ENCODE measurements at places on chromosomes 16 and 17.

DNA sequence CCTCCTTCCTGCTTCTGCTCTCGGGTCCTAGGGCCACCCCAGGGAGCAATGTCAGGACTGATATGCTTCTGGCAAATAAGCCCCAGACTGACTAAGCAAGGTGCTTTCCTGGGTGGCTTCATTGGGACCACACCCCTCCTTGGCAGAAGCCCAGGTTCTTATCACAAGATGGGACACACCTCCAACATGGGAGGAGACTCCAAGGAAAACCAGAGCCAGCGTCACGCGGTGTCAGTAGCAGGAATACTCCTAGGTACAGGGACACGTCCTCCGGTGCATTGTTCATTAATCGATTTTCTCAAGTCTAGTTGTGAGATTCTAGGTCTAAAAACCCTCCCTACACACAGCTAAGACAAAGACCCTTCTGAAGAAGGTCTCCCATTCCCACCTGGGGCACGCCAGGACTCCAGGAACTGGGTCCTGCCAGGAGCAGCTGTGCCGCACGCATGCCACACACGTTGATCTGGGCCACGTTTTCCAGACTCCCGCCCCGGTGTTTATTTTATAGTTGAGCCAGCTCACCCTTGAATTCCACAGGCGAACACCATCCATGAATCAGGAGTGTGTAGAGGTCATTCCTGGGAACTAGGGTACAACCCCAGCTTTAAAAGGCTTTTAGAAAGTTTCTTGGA is 30.8 kb downstream of the FA2H start:
- DNase-seq = no peak

DNA sequence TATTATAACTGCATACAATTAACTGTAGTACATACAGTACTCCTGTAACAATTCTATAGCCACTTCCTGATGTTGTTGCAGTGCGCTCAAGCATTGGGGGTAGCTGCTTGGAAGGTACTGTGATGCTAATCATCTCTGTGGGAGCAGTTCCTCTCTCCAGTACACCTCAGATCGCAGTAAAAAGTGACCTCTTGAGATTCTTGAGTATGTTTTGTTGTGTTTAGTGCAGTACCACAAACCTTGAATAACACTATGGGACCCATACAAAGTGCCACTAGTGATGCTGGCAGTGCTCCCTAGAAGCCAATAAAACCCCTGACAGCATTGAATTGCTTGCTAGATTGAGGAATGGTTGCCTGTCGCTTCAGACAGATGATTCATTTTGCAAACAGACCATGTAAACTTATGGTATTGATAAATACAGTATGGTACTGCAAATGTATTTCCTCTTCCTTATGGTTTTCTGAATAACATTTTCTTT is 193.0 kb downstream of the SPECC1 start:
- no peak for DNase-seq

DNA sequence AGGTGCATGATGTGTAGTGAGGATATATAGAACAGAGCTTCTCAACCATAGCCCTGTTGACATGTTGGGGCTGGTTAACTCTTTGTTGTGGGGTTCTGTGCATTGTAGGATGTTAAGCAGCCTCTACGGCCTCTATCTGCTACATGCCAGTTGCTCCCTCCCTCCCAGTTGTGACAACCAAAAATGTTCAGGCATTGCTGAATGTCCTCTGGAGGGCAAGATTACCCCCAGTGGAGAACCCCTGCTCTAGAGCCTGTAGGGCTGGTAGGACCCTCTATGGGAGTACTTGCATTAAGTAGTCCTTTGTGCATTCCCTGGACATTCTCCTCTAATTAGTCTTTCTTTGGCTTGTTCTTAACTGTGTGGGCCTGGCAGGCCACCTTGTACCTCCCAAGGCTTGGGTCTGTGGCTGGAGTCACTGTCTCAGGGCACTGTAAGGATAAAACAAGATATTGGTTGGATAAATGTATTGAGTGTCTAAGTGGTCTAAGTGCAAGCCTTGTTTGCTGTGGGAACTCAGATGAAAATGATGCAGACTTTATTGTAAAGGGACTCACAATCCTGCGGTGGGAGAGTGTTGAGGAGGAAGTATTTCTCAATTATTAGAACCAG is 19.8 kb upstream of the MYO1D start:
- no peak for DNase-seq

- peak; percentile 95 for DNase-seq
Observed at GRCh38 chr17:76141212-76142038, at the start of gene FOXJ1. Gene FOXJ1, minus strand, starts transcription at chr17:76141245. Its CDS starts 850 bp downstream, at chr17:76140395.

DNA sequence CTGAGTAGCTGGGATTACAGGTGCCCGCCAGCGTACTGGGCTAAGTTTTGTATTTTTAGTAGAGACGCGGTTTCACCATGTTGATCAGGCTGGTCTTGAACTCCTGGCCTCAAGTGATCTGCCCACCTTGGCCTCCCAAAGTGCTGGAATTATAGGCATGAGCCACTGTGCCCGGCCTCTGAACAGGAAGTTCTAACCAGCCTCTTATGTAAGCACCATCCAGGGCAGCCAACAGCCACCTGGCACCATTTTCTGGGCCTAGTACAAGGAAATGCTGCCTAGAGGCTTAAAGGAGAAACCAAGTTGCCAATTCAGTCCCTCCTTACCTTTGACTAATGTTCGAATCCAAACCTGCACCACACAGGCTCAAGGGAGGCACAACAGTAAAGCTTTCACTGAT is 8.5 kb upstream of the SLC39A11 start:
- no peak for DNase-seq

DNA sequence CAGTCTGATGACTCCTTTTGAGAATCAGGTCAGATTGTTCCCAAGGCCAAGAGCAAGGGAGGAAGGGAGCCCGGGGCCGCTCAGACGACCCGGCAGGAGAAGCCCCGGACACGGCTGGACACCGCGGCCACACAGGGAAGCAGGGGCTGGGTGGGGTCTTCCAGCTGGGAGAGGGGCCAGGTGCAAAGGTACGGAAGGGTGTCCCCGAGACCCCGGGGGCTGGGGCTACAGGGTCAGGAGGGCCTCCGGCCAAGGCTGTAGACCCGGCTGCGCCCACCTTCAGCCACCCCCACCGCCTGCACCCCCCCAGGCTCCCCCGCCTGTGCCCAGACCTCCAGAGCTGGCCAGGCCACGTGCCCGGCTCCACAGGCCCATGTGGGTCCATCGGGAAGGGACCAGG is 21.9 kb upstream of the C1QTNF8 start:
- DNase-seq = no peak

GRCh38 chr17:50949128-50949988 is 83.2 kb upstream of the TOB1 start:
- no peak for DNase-seq

DNA sequence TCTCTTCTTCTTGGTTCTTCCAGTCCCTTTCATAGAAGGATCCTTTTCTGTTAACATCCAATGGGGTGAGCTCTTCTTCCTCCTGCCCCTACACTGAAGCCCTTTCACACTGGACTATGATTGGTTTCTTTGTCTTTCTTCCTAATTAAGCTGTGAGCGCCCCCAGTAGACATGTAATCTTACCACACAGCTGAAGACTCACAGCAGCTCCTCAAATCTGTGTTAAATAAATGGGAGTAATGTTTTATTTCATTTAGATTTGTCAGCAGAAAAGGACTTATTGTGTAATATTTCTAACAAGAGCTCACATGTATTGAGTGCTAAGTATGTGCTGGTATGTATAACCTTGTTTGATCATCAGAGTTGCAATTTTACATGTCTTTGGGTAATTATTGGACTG is 55.7 kb downstream of the TOX3 start:
- DNase-seq = no peak

DNA sequence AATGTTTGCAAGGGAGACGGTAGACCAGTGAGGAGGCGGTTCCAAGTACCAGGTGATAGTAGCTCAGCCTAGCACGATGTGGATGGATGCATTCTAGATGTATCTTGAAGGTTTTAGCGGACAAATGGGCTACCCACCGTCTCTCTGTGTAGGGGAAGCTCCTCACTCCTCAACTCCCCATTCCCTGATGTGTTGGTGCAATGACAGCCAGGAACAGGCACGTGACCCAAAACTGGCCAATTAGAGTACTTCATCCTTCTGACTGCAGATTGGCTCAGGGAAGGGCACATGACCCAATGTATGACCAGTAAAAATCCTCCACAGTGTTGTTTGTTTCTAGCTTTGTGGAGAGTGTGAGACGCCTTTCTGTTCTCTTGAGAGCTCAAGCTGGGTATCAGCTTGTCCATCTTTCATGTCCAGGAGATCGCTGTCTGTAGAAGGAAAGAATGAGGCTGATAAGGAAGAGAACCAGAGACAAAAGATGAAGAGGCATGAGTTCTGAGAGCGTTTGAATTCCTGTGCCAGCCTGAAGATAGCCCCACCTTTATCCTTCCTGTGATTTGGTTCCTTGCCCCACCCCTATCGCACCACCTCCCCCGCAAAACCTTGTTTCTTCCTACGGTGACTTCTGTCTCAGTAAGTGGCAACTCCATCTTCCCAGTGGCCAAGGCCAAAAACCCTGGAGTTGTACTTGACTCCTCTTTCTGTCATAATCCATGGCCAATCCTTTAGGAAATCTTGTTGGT is 2.3 kb upstream of the BORCS6 start:
- peak; percentile 83 for DNase-seq

DNA sequence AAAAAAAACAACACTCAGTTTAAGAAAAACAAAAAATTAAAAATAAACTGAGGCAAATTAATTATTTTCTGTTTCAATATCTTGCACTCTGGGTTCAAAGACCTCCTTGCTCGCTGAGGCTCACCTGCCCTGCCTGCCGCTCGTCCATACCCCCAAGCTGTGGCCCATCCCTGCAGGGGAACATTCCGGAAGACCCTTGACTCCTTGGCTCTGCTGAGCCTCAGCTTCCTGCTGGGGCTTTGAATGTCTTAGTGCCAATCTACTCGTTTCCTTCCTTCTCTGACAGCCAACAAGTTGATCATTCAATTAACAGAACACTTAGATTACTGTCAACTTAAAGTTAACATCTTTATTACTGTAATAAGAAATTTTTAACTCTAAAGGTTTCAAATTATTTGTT is 24.3 kb downstream of the G6PC1 start:
- DNase-seq = no peak

DNA sequence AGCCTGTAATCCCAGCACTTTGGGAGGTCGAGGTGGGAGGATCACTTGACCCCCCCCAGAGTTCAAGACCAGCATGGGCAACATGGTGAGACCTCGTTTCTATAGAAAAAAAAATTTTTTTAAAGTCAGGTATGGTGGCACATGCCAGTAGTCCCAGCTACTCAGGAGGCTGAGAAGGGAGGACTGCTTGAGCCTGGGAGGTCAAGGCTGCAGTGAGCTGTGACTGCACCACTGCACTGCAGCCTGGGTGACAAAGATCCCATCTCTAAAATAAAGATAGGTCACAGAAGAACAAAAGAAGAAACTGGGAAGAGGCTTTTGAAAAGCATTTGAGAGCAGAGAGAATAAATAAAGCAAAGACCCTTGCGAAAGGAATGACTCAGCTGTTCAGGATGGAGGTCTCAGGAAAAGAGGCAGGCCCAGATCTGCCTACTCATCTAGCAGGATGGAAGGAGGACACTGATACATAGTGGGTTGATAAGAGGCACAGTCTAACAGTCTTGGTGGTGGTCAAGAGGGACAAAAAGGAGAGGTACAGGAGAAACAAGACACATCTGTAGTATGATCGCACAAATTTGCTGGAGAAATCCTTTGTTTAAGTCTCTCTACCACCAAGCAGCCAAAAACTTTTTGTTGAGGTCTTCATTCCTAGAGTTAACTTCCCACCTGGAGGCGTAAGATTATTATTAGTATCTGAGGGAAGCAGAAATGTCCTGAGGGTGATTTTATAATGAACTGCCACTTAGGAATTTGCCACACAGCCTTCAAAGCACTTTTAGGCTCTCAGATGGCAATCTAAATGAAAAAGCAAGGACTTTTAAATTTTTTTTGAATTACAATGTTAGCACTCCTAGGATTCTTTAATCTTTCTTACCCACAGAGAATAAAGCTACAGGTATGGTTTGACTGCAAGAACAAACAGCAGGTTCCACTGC is 17.6 kb downstream of the ZSWIM7 start:
- no peak for DNase-seq

DNA sequence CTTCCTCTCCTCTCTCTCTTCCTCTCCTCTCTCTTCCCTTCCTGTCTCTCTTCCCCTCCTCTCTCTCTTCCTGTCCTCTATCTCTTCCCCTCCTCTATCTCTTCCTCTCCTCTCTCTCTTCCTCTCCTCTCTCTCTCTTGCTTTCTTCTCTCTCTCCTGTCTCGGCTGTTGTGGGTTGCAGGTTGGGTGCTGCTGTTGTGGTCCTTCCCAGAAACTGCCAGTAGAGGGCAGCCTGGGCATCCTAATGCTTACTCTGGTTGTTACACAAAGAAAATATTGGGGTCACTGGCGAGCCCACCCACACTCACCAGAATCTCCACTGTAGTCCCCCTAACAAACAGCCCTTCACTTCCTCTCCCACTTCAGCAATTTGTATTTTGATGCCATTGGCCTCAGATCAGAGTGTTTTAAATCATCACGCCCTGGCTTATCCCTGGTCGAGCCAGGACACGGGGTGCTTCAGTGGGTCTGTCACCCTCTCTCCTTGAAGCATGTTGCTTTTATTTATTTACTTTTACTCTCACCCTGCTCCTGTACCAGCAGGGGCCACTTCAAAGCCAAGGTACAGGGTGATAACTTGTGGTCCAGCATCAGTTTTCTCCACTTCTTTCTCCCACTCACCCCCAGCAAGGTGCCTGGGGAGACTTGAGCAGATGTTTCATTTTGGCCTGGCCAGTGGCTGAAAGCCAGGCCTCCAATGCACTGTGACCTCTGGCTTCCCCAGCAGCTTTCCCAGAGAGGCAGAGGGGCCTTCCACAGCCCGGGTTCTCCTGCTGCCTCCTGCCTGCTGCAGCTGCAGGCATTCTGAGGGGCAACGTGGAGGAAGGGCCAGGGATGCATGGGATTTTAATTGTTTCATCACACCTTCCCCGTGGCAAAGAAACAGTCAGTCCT is 4.7 kb upstream of the MMP15 start:
- peak; percentile 60 for DNase-seq

- DNase-seq = no peak
Observed at GRCh38 chr17:81931557-81932332, 4.2 kb upstream of the MAFG start.

GRCh38 chr16:12132290-12132689 is 155.8 kb downstream of the SNX29 start:
- no peak for DNase-seq

DNA sequence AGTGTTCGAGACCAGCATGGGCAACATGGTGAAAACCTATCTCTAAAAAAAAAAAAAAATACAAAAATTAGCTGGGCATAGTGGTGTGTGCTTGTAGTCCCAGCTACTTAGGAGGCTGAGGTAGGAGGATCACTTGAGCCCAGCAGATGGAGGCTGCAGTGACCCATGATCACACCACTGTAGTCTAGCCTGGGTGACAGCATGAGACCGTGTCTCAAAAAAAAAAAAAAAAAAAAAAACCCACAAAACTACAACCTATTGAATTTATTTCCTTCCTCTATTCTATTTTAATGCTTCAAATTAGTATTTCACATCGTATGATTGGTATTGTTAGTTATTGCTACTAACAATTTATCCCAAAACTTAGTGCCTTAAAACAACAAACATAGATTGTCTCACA is 9.4 kb upstream of the NUFIP2 start:
- no peak for DNase-seq

- DNase-seq = no peak
Observed at GRCh38 chr17:4998027-4998731, 429 bp downstream of the KIF1C start.

- DNase-seq = no peak
Observed at GRCh38 chr16:3388325-3388724, 12.5 kb downstream of the ZSCAN32 start.
